ENCODE measurements at places on chromosomes 12 and 14.

GRCh38 chr12:14774074-14774905, 29.0 kb downstream of the WBP11 start:
- peak; percentile 97 for DNase-seq

DNA sequence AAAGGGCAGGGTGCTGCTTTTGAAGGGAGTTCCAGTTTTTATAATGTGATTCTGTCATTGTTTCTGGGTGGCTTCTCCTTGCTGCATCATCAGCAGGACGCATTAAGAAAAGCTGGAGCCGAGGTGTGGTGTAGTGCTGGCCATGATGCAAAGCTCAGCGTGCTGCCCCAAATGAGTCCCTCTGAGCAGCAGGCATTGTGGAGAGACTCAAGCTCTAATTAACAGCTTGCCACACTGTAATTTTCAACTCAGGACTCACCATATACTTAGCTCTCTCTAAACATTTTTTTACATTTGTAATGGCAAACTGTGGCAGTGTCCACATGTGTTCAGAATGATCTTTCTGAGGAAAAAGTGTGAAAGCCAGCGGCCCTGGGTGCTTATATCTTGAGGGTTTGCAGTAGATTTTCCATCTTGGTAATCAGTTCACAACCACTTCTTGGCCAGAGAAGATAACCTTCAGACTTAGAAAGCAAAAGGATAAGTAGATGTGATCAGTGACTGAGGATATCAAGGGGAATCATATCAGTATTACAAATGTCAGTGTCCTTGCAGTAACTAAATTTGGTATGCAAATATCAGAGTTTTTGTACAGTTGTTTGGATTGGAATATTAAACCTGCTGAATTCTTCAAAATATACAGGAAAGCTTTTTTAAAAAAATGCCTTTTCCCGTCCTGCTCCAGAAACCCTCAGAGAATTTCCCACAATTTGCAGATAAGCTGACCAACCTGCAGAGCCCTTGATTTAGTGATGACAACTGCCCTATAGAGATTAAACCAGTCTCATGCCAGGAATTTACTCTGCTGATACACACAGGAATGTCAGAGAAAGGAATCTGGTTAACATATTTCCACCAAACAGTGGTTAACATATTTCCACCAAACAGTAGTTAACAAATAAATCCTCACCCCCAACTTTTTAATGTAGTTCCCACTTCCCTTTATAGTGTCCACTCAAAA, 63.6 kb downstream of the DAAM1 start:
- no peak for DNase-seq

DNA sequence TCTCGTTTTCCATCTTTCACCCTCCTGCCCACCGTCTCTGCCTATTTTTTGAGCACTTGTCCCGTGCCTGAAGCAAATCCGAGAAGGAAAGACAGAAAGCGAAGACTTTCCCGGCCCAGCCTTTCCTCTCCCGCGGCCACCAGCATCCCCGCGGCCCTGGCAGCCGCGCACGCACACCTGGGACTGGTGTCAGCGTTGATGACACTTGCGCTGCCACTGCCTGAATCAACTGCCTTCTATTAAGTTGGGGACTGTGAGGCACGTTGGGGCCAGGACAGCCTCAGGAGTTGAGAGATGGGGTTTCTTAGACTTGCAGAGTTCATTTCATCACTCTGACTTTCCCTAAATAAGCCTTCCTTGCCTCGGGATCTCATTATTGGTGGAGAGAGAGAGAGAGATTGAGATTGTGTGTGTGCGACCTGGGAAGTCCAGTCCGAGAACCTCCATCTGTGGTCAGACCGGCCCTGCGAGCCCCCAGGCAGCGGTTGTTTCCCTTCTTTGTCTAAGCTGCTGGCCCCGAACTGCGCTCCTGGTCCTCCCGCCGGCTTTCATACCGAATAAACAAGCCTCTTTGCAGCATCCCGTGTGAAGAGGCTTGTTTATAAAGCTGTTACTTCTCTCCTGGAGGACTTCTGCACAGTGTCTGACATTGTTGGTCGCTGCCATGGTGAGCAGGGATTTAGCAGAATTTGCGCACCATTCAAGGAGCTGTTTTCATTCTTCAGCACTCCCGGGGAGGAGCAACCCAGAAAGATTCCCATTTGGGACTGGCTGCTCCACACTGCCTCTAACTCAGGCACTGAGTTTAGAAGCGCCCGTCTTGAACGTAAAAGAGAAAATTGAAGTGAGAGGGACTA, 1.5 kb downstream of the PDZRN4 start:
- DNase-seq: peak; percentile 5

DNA sequence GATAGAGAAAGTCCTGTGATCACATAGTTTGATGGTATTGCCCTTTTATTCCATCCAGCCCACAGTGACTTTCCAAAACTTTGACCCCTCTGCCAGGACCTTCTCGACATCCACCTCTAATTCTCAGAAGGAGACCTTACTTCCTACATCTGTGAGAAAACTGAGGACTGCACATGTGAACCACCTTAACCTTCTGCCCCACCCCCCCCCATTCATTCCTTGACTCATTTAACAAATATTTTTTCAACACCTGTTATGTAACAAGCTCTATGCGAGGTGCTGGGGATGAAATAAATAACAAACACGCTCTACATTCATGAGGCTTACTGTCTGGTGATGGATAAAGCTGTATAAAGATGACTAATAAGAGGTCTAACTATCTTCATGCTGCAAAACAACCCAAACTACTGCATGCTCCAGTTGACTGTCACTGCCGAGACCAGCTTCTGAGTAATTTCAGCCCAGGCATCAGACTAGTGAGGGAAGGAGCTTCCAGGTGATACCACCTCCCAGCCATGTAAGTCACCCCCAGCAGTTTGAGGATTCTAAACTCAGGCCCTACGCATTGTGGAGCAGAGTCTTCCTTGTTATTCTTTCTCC, 1.9 kb upstream of the HAL start:
- DNase-seq: no peak

DNA sequence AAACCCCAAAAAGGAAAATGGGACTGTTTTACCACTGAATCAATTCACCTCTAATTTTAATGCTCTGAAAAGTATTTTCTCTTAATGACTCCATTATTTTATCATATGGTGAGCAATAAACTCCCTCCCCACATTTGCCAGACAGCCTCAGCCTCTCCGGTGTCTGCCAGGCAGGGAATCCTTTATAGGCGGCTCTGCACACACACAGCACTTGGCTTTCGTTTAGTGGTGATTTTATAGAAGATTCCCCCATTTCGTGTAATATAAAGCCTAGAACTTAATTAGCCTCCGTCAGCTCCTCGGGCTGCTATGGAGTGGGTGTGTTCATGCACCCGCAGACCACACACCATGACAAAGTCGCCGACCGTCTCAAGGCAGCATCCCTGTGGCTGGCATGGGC, 10.1 kb upstream of the C14orf180 start:
- DNase-seq: no peak

GRCh38 chr12:49548481-49548821, 9.6 kb downstream of the KCNH3 start:
- no peak for DNase-seq

- DNase-seq: no peak
Measured at GRCh38 chr14:77122526-77123125, 19.0 kb downstream of the ZDHHC22 start.

- DNase-seq: no peak
Measured at GRCh38 chr14:105582639-105583038, 56.3 kb downstream of the TMEM121 start.

- DNase-seq: no peak
Measured at GRCh38 chr12:13367973-13368372, 171.4 kb downstream of the EMP1 start.

GRCh38 chr12:106251631-106252455, 4.0 kb upstream of the CKAP4 start:
- DNase-seq: peak; percentile 53

DNA sequence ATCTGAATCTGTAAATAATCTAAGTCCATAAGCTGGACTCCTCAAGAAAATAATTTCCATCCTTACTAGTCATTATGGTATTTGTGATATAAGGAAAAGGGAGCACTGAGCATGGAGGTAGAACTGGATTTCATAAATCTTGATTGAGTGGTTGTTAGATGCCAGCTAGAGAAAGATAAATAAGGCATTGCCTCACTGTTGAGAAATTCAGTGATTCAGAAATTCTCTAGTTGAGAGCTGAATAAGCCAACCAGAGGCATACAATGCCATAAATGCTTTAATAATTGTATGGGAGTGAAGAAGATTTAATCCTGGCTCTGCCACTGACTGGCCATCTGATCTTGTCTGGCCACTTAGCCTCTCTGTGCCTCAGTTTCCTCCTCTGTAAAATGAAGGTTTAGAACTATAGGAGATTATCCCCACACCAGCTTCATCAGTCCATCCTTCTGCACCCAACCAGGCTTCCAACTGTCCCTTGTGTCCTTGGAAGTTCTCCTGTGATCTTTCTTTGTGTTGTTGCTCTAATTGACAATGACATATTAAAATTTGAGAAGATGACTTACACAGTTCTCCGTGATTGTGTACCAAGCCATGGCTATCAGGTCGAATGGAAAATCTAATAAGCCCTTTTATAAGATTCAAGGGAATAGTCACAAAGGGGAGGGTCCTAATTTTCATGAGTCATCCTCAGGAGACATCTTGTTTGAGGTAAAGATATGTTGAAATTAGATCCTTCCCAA, 394.3 kb downstream of the EGLN3 start:
- peak; percentile 51 for DNase-seq

- no peak for DNase-seq
Measured at GRCh38 chr14:64612971-64613666, 63.4 kb downstream of the PPP1R36 start.

DNA sequence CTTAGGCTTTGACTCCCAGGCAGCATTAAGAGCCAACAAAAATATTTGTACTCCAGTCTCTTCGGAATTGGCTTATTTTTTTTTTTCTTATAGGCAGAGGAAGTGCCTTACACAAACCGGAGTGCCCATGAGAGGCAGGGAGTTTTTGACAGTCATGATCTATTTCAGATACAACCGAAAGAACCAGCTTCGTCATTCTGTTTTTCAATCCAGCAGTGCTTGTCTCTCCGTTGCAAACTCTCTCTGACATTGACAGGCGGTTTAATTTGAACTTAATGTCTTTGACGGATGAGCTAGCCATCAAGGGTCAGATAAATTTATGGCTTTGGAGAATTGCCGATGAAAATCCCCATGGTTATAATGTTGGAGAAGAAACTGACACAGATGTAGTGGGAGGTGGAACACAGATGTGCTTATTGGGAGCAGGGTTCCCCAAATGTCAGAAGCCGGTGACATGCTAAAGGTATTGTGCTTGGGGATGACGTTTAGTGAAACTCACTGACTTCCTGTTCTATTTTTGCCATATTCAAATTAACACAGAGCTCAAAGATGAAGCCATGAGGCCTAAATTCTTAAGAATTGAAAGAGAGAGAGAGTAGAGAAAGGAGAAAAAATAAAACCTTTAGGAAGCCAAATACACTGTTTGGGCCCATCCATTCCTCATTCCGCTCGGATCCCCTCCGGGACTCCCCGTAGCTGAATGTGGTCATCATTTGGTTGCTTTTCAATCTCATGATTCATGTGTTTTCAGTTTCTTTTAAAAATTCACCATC, 59.7 kb downstream of the PLXNC1 start:
- DNase-seq: no peak

DNA sequence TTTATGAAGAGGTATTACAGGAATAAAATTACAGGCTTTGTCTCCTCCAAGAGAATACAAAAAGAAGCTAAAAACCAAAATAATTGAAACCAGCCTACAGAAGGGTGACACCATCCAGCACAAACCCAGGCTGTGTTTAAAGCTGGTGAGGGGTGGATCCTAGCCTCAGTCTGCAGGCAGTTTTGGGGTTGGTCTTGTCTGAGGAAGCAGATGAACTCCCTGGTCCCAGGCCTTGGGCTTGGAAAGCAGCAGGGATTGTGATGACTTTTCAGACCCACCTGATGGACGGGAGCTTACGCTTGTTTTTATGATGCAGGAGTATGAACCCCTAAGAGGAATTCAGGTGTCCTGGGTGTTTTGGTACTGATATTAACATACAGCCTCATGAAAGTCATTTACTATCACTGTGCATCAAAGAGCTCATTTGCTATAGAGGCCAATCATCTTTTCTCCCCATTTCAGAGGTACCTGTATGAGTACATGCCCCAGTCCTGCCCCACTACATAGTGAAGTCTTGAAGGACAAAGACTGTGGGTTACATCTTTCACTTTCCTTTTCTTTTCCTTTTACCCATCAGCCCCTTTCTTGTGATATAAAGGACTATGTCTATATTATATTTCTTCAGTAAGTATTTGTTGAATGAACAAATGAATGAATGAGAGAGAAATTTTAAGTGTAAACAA, 18.1 kb downstream of the PRICKLE1 start:
- no peak for DNase-seq

DNA sequence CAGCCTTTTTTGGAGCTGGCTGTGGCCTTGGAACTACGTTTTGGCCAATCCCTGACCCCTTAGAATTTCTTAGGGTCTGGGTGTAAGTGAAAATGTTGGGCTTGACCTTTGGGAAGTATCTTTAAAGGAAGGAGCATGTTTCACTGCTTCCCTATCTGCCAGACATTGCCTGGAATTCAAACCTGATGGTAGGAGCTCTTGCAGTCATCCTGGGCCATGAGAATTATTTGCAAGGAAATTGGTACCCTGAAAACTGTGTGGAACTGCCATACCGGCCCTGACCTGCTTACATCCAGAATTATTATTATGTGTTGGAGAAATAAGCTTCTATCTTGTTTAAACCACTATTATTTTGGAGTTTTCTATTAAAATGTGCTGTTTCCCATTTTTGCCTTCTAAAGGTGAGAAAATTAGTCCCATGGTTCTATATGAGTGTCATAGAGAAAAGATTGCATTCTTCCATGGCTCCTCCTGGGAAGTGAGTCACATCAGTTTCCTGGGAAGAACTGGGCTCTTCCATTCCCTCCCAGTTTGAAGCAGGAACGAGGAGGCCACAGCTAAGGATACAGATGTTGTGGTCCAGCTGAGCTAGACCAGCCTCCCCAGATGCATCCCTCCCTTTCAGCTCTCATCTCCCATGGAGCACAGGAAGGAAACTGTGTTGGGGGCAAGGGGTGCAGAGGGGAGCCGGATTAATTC, 9.5 kb upstream of the PGF start:
- no peak for DNase-seq

- DNase-seq: no peak
Measured at GRCh38 chr14:85824526-85824925, 294.6 kb downstream of the FLRT2 start.

GRCh38 chr12:108169708-108170107, 40.6 kb downstream of the WSCD2 start:
- no peak for DNase-seq

DNA sequence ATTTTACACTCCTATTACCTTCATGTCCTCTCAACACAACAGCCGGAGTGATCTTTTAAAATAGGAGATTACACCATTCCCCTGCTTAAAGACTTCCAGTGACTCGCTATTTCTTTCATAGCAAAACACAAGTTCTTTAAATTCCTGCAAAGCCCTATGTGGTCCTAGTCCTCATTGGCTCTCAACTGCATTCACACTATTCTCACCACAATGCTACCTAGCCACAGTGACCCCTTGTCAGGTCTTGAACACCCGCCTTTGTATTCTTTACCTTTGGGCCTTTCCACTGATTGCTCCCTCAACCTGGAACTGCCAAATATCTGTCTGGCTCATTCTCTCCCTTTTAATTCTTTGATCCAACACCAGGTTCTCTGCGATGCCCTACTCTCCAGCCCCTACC, 160.2 kb downstream of the PRIMA1 start:
- no peak for DNase-seq

GRCh38 chr14:104973385-104974145, 4.6 kb downstream of the AHNAK2 start:
- no peak for DNase-seq
